Epithelial cell of umbilical artery (primary cell): ENCODE measurements at places on chromosomes 2 and 18. TPM values are rescaled to one million over a fixed set of nuclear protein-coding genes. Genes with fewer than 3 reads are reported as not detected.

Gene RFX8
- total RNA-seq: 2.6 and 3.6 TPM in 2 replicates

Gene FABP1
- not detected in 2 replicates for total RNA-seq

Gene CPO
- 0.32 TPM in 1 of 2 replicates, not detected in the other for total RNA-seq

Gene LHCGR
- not detected in 2 replicates for total RNA-seq

Gene SCN1A
- under 0.01 TPM in 1 of 2 replicates, not detected in the other for total RNA-seq

Gene EMX1
- total RNA-seq: not detected in 2 replicates

Gene AQP12B
- not detected in 2 replicates for total RNA-seq

Gene RGPD4
- total RNA-seq: not detected in 2 replicates

Gene NRP2
- 10.7 and 17.3 TPM in 2 replicates for total RNA-seq

Gene CCDC148
- under 0.01 TPM in 1 of 2 replicates, not detected in the other for total RNA-seq

Gene RAB6D
- total RNA-seq: under 0.01 TPM in 1 of 2 replicates, not detected in the other

Gene CD8B2
- not detected in 2 replicates for total RNA-seq

Gene RTP5
- total RNA-seq: not detected in 2 replicates

Gene TWIST2
- 0.65 and 0.91 TPM in 2 replicates for total RNA-seq

Gene FKBP7
- total RNA-seq: 25.4 and 25.7 TPM in 2 replicates
